Activated naive CD8-positive, alpha-beta T cell treated with anti-CD3 and anti-CD28 coated beads, Interleukin-2, amount 10 ng/mL, durations not matched to agents 7 days and 5 days (primary cell): ENCODE measurements at places on chromosomes 2 and 18.

DNA sequence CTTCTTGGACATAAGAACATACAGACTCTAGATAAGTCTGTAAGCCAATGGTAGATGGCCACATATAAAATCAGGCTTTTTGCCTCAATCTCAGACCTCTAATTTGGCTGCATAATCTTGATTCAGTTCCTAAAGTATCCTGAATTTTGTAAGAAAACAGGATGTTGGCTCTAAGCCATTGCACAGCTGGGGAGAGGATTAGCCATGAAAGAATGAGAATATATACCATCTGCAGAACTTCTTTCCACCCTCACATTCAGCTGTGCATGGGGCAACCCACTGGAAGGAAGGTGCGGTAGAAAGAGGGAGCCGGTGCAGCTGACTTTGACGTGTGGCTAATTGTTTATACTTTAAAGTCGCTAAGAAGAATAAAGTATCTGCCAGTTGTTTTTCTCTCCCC is 1061.6 kb upstream of the FAM98A start:
- H3K27me3 ChIP-seq = no peaks in the 10 kb centered on the region
- no peaks in the 10 kb centered on the region for H3K36me3 ChIP-seq
- no peaks in the 10 kb centered on the region for H3K4me1 ChIP-seq
- no peak overlapping the region for H3K27ac ChIP-seq

GRCh38 chr2:98072442-98072841 is 14.5 kb upstream of the VWA3B start:
- no peak for DNase-seq
- no peak overlapping the region for H3K4me3 ChIP-seq
- H3K4me1 ChIP-seq = no peaks in the 10 kb centered on the region
- peaks cover 14% of the 10 kb centered on the region for H3K27me3 ChIP-seq
- no peak overlapping the region for H3K27ac ChIP-seq
- no peaks in the 10 kb centered on the region for H3K36me3 ChIP-seq

DNA sequence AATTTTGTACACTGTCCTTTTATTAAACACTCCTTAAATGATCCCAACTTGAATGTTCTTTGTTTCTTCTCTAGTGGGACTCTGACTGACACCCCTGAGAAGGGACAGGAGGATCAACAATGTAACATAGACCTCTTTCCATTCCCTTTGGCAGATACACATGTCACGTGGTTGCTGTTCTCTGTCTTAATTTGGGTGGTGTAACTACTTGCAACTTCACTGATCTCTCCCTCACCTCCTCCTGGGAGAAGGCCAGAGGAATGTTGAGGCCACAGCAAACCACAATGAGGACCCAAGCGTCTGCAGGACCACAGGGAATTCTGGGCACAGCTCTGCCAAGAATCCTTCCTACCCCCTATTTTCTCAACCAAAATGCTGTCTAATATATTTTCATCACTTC is 205.6 kb downstream of the RTP5 start:
- no peak overlapping the region for H3K27ac ChIP-seq
- H3K4me1 ChIP-seq = no peaks in the 10 kb centered on the region
- no peak for DNase-seq
- H3K36me3 ChIP-seq = no peaks in the 10 kb centered on the region
- H3K4me3 ChIP-seq = no peak overlapping the region
- H3K27me3 ChIP-seq = peaks cover 9% of the 10 kb centered on the region

GRCh38 chr2:119550856-119551255 is 6.6 kb downstream of the CFAP221 start:
- no peak overlapping the region for H3K4me3 ChIP-seq
- H3K27ac ChIP-seq = no peak overlapping the region
- H3K4me1 ChIP-seq = no peaks in the 10 kb centered on the region
- peaks cover 36% of the 10 kb centered on the region for H3K27me3 ChIP-seq
- H3K36me3 ChIP-seq = no peaks in the 10 kb centered on the region
- DNase-seq = no peak

DNA sequence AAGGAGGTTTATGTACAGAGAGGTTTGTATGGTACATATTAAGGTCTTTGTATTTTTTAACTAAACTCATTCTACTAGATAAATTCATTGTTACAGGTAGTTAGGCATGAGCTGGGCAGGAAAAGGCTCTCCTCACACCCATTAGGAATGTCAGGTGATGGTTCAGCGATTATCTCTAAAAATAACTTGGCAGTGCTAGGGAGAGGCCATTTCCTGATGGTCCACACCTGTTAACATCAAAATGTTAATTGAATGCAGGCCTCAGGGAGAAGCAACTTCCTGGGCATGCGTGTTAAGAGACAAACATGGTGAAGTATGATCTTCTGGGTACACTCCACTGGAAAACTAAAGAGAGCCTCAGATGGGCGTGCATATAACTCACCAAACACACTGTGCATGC is 73.6 kb downstream of the ARL6IP6 start:
- H3K36me3 ChIP-seq = no peaks in the 10 kb centered on the region
- no peaks in the 10 kb centered on the region for H3K27me3 ChIP-seq
- H3K4me3 ChIP-seq = no peak overlapping the region
- no peaks in the 10 kb centered on the region for H3K4me1 ChIP-seq

- no peaks in the 10 kb centered on the region for H3K27me3 ChIP-seq
- H3K4me1 ChIP-seq = peaks cover 53% of the 10 kb centered on the region
- H3K27ac ChIP-seq = peak overlapping the region; percentile 95
- peak overlapping the region; percentile 99 for H3K4me3 ChIP-seq
- DNase-seq = no peak
These were observed 972 bp downstream of the RSAD2 start for GRCh38 chr2:6878549-6878948.

GRCh38 chr2:101693991-101694588 is 3.4 kb upstream of the MAP4K4 start:
- no peak overlapping the region for H3K27ac ChIP-seq
- H3K27me3 ChIP-seq = peaks cover 2% of the 10 kb centered on the region
- H3K4me3 ChIP-seq = no peak overlapping the region
- H3K4me1 ChIP-seq = peaks cover 20% of the 10 kb centered on the region

GRCh38 chr18:6449213-6449612 is 34.5 kb upstream of the L3MBTL4 start:
- H3K27me3 ChIP-seq = no peaks in the 10 kb centered on the region
- H3K27ac ChIP-seq = no peak overlapping the region
- H3K4me3 ChIP-seq = no peak overlapping the region
- no peaks in the 10 kb centered on the region for H3K4me1 ChIP-seq
- no peak for DNase-seq
- no peaks in the 10 kb centered on the region for H3K36me3 ChIP-seq

DNA sequence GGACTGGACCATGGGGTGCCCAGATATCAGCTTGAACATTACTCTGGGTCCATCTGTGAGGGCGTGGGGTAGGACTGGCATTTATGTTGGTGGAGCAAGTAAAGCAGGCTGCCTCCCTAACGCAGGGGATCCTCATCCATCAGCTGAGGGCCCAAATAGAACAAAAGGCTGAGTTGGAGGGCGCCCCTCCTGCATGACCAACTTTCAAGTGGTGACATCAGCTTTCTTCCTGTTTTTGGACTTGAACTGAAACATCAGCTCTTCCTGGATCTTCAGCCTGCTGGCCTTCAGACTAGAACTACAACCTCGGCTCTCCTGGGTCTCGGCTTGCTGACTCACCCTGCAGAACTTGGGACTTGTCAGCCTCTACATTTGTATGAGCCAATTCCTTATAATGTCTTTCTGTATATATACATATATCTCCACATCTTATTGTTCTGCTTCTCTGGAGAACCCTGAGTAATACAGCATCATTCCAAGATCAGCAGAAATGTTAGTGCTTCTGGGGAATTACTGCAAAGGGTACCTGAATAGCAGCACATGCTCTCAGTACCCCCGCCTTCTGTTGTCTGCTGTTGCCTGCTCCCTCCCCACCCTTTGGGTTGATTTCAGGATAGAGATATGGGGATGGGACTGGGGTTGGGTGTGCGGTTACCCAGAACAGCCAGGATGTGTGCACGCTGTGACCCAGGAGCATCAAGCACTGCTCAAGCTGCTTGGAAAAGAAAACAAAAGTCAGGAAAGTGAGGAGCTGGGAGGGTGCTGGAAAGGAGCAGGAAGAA is 20.0 kb downstream of the TMEM127 start:
- no peak for DNase-seq
- no peaks in the 10 kb centered on the region for H3K27me3 ChIP-seq
- H3K36me3 ChIP-seq = peaks cover 19% of the 10 kb centered on the region
- H3K4me1 ChIP-seq = peaks cover 53% of the 10 kb centered on the region

- no peak for DNase-seq
- H3K27me3 ChIP-seq = peaks cover 5% of the 10 kb centered on the region
- H3K4me3 ChIP-seq = no peak overlapping the region
- H3K4me1 ChIP-seq = no peaks in the 10 kb centered on the region
- H3K36me3 ChIP-seq = no peaks in the 10 kb centered on the region
These were observed 59.9 kb downstream of the DNER start for GRCh38 chr2:229654437-229654836.

- H3K27me3 ChIP-seq = peaks cover 48% of the 10 kb centered on the region
- peaks cover 5% of the 10 kb centered on the region for H3K4me1 ChIP-seq
- H3K27ac ChIP-seq = no peak overlapping the region
- no peak overlapping the region for H3K4me3 ChIP-seq
- H3K36me3 ChIP-seq = no peaks in the 10 kb centered on the region
These were observed 585.9 kb downstream of the ZEB2 start for GRCh38 chr2:143933946-143934569.

GRCh38 chr2:9754532-9754887 is 88.8 kb upstream of the TAF1B start:
- no peak overlapping the region for H3K27ac ChIP-seq
- DNase-seq = no peak
- H3K4me3 ChIP-seq = peak overlapping the region; percentile 31
- no peaks in the 10 kb centered on the region for H3K36me3 ChIP-seq
- peaks cover 41% of the 10 kb centered on the region for H3K4me1 ChIP-seq
- H3K27me3 ChIP-seq = peaks cover 50% of the 10 kb centered on the region

DNA sequence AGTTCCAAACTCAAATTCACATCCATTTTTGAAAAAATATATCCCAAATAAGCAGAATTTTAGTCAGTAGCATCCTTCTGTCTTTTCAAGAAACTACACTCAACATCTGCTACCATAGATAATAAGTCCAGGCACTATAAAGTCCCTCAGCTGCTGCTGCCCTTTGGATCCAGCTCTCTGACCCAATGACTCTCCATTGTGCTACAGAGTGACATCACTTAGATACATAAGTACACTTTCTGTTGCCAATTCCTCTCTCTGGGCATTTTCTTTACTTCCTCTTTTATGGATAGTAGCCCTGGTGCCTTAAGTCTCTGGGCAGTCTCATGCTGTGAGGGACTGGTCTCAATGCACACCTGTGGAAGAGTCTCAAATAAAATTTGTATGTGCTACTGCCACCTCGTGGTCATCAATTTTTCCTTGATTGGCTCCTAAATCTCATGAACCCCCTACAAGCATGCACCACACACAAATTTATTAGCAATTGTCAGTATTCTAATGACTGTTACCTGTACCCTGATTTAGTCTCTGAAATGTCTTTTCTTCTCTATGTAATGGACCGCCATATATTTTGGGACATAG is 219.2 kb downstream of the LRP1B start:
- no peaks in the 10 kb centered on the region for H3K27me3 ChIP-seq
- no peak overlapping the region for H3K27ac ChIP-seq
- no peak overlapping the region for H3K4me3 ChIP-seq
- no peak for DNase-seq
- no peaks in the 10 kb centered on the region for H3K36me3 ChIP-seq
- no peaks in the 10 kb centered on the region for H3K4me1 ChIP-seq

GRCh38 chr2:166700079-166700478 is 188.2 kb upstream of the XIRP2 start:
- no peaks in the 10 kb centered on the region for H3K27me3 ChIP-seq
- no peak overlapping the region for H3K27ac ChIP-seq
- no peaks in the 10 kb centered on the region for H3K4me1 ChIP-seq
- H3K36me3 ChIP-seq = no peaks in the 10 kb centered on the region

GRCh38 chr2:43210467-43211303 is 15.7 kb downstream of the ZFP36L2 start:
- no peaks in the 10 kb centered on the region for H3K27me3 ChIP-seq
- no peak overlapping the region for H3K4me3 ChIP-seq
- no peak for DNase-seq
- H3K36me3 ChIP-seq = peaks cover 9% of the 10 kb centered on the region
- no peak overlapping the region for H3K27ac ChIP-seq
